Chondrocyte (in vitro differentiated cells): ENCODE measurements at places on chromosomes 12 and 14. TPM values are rescaled to one million over a fixed set of nuclear protein-coding genes. Genes with fewer than 3 reads are reported as not detected.

Gene PCED1B
- total RNA-seq = 2.3 to 3.8 TPM (median 3.0 TPM) in 3 replicates

Gene NGDN
- 23.2 to 25.2 TPM (median 23.5 TPM) in 3 replicates for total RNA-seq

Gene MYF6
- total RNA-seq = not detected in 3 replicates

Gene RTL1
- 0.02 TPM in 1 of 3 replicates, not detected in the others for total RNA-seq

Gene LMO3
- total RNA-seq = 0.31 to 0.57 TPM in 2 of 3 replicates, not detected in the other

Gene CCDC91
- 17.7 to 21.1 TPM (median 18.5 TPM) in 3 replicates for total RNA-seq

Gene TAS2R31
- total RNA-seq = 1.1 to 3.8 TPM (median 1.7 TPM) in 3 replicates

Gene TTC6
- total RNA-seq = not detected in 3 replicates

Gene PPP4R4
- 0.22 TPM in 1 of 3 replicates, not detected in the others for total RNA-seq

Gene GPR65
- total RNA-seq = not detected in 3 replicates

Gene PLEKHD1
- 0.08 to 0.15 TPM (median 0.10 TPM) in 3 replicates for total RNA-seq

Gene PARP11
- 7.1 to 10.2 TPM (median 7.1 TPM) in 3 replicates for total RNA-seq

Gene CNOT2
- total RNA-seq = 48.7 to 67.2 TPM (median 51.6 TPM) in 3 replicates

Gene WNT5B
- total RNA-seq = 68.0 to 160 TPM (median 74.4 TPM) in 3 replicates

Gene CBLN3
- 5.2 to 6.1 TPM (median 5.5 TPM) in 3 replicates for total RNA-seq

Gene FGF23
- total RNA-seq = not detected in 3 replicates

Gene IL22
- not detected in 3 replicates for total RNA-seq

Gene OR4E2
- not detected in 3 replicates for total RNA-seq

Gene AGAP2
- total RNA-seq = 1.9 to 3.1 TPM (median 1.9 TPM) in 3 replicates

Gene RNF212B
- total RNA-seq = not detected in 3 replicates
